ENCODE measurements at places on chromosomes 1 and 21.

DNA sequence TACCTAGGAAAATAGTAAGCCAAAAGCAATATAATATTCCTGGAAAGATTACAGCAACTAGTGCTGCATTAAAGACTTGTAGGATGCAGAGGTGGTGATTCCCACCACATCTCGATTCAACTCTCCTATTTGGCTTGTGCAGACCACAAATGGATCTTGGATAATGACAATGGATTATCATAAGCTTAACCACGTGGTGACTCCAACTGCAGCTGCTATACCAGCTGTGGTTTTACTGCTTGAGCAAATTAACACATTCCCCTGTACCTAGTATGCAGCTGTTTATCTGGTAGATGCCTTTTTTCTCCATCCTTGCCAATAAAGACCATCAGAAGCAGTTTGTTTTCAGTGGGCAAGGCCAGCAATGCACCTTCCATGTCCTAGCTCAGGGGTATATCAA is 542.7 kb upstream of the ADGRL4 start:
- DNase-seq: no peak

DNA sequence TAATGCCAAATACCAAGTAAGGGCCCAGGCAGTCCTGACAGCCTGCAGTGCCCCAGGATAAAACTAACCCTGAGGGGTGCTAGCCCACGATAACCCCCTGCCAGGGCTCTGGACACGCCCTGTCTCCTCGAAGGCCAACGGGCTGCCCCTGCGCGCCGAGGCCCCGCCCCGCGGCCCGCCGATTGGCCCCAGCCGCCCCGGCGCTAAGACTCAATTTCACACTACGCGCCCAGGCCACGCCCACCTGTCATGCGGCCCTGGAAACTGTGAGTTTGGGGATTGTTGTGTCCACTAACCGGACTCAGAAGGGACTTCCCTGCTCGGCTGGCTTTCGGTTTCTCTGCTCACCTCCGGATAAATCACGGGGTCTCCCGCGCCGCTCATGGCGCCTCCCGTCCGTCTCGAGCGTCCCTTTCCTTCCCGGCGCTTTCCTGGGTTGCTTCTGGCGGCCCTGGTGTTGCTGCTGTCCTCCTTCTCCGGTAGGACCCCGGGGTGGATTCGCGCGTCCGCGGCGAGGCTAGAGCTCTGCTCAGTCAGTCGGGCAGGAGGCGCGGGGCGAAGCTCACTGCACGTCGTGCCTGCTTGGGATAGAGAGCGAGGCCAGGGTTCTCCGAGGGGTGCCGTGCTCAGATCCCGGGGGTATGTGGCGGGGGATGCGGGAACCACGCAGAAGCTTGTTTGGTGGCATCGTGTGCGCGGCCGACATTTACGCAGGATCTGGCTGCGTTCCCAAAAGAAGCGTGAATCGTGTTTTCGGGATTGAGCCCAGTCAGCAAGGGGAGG is at the start of gene CR1L:
Gene CR1L (plus strand): TSS at position 282 of the 783 bp plus-strand sequence. CDS start 101 bp downstream, at position 383.
- peak; percentile 77 for DNase-seq

GRCh38 chr1:19645411-19646251 is 1.5 kb downstream of the NBL1 start:
- DNase-seq: no peak

DNA sequence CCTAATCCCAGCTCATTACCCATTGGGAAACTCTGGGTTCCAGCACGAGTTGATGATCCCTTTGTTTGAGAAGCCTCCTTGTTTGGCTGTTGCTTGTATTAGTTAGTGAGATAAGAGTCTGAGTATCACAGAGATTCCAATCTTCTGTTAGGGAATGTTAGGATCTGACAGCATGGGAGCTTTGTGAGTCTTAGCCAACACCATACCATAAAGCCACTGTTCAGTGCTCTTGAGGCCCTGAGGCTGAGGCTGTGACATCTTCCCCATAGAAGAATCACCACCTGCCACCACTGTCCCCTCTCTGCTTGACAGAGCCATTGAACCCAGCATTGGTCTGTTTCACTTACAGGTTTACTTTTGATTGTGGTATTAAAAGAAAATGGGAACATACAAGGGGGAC is 29.3 kb upstream of the NFASC start:
- no peak for DNase-seq

DNA sequence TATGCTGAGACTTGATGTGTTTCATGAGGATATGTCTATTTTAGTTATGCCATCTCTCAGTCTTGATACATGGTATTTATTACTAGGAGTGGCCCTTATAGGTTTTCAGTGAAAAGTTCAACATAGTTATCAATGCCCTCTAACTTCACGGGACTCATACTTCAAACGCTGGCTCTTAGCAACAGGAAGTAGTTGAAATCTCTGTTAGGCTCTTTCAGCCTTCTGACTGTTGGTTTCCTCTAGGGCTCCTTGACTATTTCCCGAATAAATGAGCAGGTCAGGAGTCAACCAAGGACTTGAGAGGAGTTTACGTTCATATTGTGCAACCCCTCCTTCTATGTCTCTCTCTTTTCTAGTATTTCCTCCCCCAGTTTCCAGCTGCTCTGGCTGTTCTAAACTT is 141.8 kb downstream of the RGS7 start:
- DNase-seq: no peak

GRCh38 chr1:42957229-42957879 is 1.3 kb downstream of the SLC2A1 start:
- DNase-seq: no peak

Data from activated CD4-positive, alpha-beta T cell treated with anti-CD3 and anti-CD28 coated beads, Interleukin-2, amount 10 ng/mL, durations not matched to agents 7 days and 5 days (primary cell).